ENCODE measurements at places on chromosomes 1 and 21. TPM values are rescaled to one million over a fixed set of nuclear protein-coding genes. Genes with fewer than 3 reads are reported as not detected.

The HSD17B7 gene
- 25.6 TPM for total RNA-seq

DNA sequence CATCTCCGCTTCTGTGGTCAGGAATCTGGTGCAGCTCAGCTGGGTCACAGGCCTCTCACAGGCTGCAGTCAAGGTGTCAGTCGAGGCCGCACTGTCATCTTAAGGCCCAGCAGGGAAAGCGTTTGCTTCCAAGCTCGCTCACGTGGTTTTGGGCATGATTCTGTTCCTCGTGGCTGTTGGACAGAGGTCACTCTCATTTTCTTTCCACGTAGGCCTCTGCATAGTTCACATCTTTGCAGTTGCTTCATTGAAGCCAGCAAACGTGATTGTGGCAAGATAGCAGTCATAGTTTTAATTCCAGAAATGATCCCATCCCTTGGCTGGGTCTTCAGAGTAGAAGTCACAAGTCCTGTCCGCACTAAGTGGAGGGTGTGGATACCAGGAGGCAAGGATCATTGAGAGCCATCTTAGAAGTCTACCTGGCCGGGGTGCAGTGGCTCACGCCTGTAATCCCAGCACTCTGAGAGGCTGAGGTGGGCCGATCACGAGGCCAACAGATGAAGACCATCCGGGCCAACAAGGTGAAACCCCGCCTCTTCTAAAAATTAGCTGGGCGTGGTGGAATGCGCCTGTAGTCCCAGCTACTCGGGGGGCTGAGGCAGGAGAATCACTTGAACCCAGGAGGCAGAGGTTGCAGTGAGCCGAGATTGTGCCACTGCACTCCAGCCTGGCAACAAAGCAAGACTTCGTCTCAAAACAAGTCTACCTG lies 24.5 kb downstream of the NECAP2 start:
- H3K27me3 ChIP-seq, result no peaks in the 10 kb centered on the region
- no peak overlapping the region for H3K27ac ChIP-seq
- peaks cover 33% of the 10 kb centered on the region for H3K36me3 ChIP-seq
- H3K4me3 ChIP-seq, result no peak overlapping the region
- no peak for DNase-seq

GRCh38 chr1:204074274-204075138 lies 1.6 kb downstream of the SOX13 start:
- H3K27me3 ChIP-seq, result no peaks in the 10 kb centered on the region
- DNase-seq, result peak; percentile 93
- H3K27ac ChIP-seq, result no peak overlapping the region
- peak overlapping the region; percentile 82 for H3K4me3 ChIP-seq
- peaks cover 16% of the 10 kb centered on the region for H3K4me1 ChIP-seq

DNA sequence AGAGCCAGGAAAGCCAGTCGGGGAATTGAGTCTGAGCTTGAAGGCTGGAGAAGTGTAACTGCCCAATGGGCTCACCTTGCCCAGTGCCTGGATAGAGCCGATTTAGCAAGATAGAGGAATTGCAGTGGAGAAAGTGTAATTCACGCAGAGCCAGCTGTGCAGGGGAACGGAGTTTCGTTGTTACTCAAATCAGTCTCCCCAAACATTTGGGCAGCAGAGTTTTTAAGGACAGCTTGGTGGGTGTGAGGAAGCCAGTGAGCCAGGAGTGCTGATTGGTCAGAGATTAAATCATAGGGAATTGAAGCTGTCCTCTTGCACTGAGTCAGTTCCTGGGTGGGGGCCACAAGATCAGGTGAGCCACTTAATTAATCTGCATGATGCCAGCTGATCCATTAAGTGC lies 28.4 kb upstream of the NLRP3 start:
- DNase-seq, result no peak
- peaks cover 16% of the 10 kb centered on the region for H3K4me1 ChIP-seq
- H3K27me3 ChIP-seq, result no peaks in the 10 kb centered on the region

The NFYC gene
- 24.2 TPM for total RNA-seq
